ENCODE measurements at places on chromosomes 7 and 10.

DNA sequence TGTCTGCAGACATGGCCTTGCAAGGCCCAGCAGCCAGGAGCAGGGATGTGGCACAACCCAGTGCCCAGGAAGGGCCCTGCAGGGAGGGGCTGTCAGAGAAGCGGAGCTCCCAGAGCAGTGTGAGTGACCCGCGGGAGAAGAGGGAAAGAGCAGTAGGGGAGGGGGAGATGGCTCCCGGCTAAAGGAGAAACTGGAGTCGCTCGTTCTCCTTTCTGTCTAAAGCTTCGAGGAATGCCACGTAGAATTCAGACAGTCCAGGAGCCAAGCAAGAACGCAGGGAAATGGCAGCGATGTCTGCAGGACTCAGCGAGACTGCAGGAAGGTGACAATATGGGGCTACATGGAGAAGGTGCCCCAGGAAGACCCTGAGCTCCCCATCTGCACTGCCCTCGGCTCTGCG, 22.4 kb upstream of the HABP2 start:
- no peak for DNase-seq

GRCh38 chr10:124978376-124978725, 36.4 kb downstream of the ZRANB1 start:
- DNase-seq: no peak

- DNase-seq: no peak
These were observed 101.9 kb downstream of the RAB11FIP2 start for GRCh38 chr10:117944676-117945447.

DNA sequence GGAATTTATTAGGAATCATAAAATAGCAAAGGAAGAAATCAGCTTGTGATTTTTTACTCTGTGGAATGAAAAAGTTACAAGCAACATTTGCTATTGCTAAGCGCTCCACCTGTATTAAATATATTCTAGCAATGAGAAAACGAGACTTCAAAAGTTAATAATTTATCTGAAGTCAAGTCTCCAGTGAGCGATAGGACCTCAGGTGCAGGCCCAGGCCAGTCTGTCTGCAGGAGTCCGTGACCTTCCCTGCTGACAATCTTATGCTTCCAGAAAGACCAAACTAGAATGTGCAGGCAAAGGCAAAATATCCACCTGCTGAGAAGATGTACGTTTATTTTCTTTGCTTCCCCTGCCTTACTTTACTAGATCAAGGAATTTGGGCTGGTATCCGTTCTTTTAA, 22.7 kb downstream of the MRC1 start:
- no peak for DNase-seq

DNA sequence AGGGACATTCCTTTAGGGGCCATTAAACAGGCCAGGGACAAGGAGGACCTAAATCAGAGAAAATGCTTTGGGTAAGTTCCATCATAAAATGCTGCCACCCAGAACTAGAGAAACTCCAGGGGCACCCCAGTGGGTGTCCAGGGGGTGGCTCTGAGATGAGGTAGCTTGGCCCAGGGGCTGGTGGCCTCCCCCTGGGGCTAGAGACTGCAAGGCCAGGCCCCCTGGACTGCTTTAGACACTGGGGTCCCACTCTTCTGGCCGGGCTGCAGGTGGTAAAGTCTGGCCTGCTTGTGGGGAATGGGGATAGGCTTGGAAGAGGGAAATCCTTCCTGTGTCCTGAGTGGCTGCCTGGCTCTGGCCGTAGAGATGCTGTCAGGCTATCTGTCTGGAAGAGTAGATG, 169.6 kb upstream of the PODXL start:
- no peak for DNase-seq

GRCh38 chr7:156999958-157000726, 10.3 kb downstream of the MNX1 start:
- DNase-seq: no peak

DNA sequence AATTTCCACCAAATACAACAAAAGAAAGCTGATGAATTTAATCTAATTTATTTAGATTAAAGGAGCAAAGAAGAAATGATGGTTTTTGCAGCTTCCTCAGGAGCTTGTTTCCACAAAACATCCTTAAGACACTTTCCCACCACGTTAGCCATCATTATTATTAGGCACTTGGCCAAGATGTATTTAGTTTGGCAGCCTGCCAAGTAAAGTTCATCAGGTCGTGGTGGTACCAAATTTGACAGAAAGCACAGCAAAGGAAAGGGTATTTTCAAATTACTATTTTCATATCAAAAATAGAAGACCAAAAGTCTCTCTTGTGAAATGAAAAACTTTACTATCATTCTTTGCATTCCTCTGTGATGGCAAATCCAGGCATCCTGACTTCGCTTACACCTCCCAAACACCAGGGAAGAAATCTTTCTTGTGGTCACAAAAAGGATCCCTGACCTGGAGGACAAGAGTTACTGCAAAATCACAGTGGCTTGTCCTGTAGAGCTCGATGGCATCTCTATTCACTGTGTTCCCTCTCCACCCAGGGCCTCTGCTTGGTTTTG, 123.1 kb upstream of the INHBA start:
- no peak for DNase-seq

DNA sequence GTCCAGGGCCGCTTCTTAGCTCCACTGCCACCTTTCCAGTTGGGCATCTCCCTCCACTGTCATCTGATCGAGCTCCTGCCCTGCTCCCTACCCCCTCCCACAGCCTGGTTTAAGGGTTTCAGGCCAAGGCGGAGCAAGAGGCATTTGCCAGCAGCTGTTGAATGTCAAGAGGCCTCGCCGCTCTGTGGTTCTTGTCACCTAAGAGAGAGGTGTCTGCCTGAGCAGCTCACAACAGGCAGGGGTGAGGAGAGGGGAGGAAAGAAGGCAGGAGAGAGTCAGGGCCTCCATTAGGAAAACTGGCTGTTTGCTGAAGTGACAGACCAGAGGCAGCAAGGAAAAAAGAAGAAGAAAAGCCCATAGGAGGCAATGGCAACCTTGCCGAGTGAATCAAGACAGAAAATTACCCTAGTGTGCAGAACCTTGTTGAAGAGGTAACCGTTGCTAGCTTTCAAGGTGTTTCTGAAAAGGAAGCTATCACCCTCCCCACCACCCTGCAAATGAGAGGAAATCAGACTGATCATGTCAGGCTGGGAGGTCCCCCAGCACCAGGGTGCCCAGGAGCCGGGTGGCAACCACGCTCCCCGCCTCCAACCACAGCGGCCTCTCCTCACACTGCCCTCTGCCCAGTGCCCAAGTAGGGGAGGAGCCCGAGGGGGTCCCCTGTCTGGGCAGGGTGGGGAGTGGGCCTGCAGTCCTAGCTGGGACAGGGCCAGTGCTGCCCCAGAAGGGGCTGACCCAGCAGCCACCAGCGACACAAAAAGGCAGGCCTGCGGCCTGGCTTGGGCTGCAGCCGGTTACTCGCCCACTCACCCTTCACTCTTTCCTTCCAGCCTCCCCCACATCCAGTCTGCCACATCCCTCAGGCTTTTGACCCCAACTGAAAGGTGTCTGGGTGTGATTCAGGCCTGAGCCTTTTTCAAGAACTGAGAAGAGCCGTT, 7.1 kb downstream of the GATA3 start:
- DNase-seq: no peak

DNA sequence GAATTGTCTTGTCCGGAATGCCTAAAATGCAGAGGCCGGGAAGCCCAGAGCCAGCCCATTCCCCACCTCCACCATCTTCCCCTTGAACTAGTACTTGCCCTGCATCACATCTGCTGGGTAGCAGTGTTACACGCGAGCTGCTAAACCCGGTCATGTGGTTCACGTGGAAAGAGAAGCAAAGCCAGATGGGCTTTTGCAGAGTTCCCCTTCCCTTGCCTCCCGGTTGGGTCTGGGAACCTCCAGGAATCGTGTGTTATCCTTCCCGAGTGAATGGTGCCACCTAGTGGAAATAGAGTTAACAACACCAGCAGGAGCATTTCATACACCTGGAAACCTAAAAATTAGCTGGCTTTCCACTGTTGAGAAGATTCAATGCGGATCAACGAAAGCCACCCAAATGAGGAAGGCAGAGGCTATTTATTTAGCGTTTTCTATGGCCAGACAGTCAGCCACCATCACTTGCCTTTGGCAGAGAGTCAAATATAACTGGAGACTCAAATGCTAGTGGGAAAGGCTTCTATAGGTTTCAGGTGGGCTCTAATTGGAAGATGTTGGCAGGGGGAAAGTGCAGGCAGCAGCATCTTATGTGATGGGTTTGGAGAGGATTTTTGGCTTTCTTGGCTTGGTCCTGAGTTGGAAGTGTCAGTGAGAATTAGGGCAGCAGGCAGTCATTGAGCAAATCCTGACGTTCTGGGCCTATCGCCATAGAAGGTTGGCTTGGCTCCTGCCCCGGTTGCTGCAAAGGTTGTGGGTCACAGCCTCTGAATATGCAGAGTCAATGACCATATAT, 12.9 kb upstream of the DENND2A start:
- DNase-seq: no peak
